ENCODE measurements at places on chromosomes 7 and 10.

DNA sequence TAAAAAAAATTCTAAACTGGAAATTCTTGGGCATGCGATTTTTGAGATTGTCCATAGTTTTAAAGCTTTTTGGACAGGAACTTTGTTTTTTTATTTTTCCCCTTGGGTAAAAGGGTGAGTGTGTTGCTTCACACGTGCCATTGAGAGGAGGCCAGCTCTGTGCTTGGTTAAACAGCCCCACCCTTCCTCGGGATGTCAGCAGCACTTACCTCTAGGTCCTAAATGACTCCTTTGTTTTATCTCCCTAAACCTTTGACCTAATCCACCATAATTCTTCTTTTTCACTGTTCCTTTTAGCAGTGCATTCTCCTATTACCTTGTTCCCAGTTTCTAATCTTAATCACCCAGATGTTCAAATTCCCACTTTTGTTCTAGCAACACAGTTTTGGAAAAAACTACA is 83.5 kb downstream of the SEMA3D start:
- DNase-seq = no peak

GRCh38 chr10:70442332-70442988 is 979 bp upstream of the NODAL start:
- no peak for DNase-seq

DNA sequence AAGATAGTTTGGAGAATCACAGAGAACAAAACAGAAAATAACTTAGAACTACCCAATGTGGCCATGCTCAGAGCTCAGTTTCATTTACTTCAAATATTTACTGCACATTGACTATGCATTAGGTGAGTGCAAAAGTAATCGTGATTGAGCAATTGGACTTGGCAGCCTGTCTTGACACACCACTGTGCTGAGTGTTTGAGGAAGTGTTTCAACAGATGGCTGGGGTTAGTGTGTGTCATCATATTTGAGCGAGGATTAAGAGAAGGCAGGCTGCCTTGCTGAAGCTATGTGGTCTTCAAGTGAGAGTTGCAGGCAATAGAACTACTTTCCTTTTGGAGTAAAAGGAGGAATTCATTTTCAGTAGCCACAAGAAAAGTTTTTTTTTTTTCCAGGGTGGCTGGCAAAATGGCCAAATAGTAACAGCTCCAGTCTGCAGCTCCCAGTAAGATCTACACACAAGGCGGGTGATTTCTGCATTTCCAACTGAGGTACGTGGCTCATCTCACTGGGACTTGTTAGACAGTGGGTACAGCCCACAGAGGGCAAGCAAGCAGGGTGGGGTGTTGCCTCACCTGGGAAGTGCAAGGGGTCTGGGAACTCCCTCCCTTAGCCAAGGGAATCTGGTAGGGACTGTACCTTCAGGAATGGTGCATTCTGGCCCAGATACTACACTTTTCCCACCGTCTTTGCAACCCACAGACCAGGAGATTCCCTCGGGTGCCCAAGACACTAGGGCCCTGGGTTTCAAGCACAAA is 37.6 kb downstream of the AKR1C4 start:
- no peak for DNase-seq

GRCh38 chr10:36269222-36269621 is 627.1 kb upstream of the FZD8 start:
- DNase-seq = no peak

DNA sequence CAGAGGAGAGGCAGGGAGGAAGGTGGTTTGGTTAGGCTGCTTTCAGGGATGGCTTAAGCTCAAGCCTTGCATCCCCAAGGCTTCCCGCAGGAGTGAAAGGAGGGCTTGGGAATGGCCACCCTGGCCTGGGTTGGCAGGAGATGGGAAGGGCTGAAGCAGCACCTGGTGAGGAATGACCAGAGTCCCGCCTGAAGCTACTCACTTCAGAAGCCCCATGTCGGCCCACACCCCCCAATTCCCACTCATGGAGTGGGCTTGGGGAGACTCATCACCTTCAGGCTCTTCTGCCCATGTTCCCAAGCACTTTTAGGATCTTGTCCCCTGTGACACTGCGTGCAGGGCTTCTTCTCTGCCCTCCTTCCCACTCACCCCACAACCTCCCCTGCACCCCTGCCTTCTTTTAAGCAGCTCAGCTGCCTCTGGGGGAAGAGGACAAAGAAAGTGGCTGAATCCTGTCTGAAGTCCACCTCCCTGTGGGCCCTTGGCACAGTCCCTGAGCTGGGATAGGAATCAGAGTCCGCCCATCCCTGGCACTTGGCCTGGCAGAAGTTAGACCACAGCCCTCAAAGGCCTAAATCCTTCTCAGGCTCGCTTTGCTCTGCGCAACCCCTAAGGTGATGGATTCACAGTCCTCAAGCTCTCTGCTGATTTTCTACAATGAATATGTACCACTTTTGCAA is 16.5 kb downstream of the RGR start:
- no peak for DNase-seq

- no peak for DNase-seq
These were observed 57.8 kb downstream of the TCF7L2 start for GRCh38 chr10:113007821-113008220.

GRCh38 chr7:101602484-101603241 is 26.4 kb downstream of the MYL10 start:
- DNase-seq = no peak

DNA sequence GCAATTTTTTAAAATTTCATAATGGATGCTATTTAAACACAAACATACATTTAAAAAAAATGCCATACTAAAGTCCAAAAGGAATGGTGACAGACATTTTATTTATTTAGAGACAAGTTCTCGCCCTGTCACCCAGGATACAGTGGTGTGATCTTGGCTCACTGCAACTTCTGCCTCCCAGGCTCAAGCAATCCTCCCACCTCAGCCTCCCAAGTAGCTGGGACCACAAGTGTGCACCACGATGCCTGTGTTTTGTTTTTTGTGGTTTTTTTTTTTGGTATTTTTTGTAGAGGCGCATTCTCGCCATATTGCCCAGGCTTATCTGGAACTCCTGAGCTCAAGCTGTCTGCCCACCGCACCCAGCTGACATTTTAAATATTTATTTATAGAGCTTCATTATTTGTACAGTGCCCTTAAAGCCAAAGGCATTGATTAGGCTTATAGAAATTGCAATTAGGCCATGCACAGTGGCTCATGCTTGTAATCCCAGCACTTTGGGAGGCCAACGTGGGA is 703.5 kb downstream of the AUTS2 start:
- no peak for DNase-seq

GRCh38 chr7:41943094-41943577 is 240.2 kb upstream of the INHBA start:
- DNase-seq = peak; percentile 65

DNA sequence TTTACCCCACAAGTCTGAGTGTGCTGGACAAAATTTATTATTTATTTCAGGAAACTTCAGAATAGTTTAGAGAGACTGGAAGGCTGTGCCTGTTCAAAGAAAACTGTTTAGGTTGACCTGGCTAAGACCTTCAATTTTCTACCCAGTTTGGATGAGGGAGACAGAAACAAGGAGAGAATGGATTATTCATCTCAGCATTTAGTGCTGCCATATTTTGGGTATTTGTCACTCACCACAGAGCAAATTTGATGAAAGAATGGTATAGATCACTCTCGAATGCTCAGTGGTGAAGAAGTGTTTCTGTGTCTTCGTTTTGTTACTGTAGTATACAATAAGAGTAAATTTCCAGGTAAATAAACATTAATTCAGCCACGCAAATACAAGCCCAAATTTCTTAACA is 71.8 kb downstream of the SEMA3C start:
- DNase-seq = no peak

DNA sequence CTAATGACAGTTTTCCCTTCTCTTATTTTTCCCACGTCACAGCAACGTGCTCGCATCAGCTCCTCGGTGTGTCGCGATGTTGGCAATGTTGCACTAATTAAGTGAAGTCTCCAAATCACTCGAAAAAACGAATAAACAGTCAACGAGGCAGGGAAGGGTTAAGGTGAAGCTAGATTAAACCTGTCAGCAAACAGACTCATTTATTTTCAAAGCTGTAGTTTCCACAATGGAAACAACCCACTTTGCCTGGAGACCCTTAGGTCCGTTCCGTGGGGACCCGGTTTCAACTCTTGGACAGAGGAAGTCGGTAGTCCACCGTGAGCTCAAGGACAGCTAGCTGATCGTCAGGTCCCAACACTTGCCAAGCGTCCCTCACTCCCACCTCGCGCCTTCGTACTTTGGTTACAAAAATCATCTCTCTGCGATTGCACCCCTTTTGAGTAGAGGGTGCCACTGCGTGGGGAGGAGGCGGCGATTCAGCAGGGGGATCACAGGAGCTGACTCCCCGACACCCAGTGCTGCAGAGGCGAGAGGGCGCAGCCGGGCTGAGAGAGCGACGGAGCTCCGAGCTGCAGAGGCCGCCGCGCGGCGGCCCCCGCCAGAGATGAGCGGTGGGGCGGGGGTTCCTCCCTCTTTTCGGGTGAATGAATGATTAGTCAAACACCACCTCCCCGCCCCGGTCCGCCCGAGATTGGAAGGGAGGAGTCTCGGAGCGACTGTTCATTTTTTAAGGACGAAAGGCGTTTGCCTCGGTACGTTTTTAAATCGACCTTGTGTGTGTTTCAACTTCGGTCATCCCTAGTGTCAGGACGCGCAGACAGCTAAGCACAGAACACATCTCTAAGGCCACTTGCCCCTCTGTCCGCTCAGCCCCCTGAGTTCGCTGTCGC is 1.3 kb upstream of the BMPER start:
- no peak for DNase-seq

DNA sequence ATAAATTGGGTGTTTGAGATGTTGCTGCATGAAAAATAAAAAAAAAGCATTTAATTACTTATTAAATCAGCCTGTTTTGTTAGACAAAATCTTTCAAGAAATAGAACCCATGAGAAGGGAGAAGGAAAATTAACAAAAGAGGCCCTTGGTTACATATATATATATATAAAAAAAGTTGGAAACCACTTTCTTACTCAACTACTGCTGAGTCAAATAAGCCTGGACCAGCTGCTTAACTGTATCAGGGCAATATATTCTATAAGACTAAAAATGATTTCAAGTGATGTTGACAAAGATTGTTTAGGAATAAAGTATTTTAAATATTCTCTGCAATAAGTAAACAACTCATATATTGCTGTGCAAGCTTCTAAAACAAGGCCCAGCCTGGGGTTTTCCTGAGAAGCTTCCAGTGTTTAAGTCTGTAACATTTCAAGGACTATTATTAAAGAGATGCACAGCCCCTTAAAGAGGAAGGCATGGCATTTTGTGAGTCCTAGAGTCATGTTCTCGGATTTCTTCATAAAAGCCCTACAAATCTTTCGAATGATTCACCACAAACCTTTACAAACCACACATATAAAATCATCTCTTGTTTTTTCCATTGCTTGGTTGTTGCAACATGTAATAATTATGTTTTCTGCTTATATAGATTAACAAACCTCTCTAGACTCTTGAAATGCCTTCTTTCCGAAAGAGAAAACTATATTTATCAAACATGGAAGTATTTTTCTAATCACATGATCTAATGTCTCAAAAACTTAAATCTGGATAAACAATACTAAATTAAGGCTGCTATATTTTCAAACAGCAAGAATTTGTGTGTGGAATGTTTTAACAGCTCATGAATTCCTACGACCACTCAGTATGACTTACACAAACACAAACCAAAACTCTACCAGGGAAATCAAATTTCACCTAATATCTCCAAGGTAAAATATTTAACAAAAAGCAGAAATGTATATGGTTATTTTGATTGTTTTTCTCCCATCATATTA is 14.3 kb downstream of the JAZF1 start:
- DNase-seq = no peak

DNA sequence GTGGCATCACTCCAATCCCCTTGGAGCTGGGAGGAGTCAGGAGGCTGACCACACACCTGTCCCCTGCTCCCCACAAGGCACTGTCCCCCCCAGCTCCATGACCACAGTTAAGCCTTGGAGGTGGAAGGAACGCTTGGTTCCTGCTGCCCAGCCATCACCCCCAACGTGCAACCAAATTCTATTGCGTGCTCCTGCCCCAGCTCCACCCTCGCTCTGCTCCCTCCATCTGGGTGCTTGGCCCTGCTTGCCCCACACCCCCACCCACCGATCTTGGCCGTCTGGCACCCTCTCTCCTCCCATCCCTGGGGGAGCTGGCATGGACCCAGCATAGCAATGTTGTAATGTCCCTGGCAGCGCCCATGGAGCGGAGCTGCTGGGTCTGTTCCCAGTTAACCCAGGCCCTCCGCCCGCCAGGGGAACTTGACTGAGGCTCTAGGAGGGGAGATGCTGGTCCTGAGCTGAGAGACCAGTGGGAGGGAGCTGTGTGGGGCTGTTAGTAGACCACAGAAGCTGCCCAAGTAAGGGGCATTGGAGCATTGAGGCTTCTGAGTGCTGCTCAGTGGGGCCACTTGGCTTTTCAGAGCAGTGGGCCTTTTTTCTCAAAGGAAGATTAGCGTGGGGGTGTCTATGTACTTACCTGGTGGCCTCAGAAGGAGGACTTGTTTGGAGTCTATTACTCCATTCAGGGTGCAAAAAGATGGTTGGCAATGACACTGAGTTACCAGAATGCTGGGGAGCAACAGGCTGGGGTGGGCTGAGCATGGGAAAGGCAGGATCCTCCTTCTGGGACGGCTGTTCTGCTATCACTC is 1.1 kb downstream of the EPHB6 start:
- DNase-seq = no peak

DNA sequence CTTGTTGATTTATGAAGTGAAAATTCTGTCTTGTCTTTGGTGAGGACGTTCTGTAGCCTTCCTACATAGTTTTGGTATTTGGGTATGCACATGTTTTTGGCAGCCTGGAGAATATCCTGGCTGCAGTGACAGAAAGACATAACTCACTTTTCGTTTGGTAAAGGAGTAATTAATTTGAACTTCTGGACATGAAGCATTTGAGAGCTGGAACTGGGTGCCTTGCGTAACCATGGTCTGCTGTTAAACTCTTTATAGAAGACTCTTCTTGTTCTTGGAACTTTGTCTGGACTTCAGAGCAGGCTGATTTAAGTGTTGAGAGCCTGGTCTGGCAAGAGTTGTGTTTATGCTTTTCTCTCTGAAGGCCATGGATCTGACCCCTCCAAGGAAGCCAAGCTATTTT is 231.3 kb downstream of the LRMDA start:
- DNase-seq = no peak

- peak; percentile 71 for DNase-seq
These were observed 45.7 kb downstream of the ATXN7L1 start for GRCh38 chr7:105830405-105831301.

- no peak for DNase-seq
These were observed 62.1 kb downstream of the OR13A1 start for GRCh38 chr10:45253183-45253914.

DNA sequence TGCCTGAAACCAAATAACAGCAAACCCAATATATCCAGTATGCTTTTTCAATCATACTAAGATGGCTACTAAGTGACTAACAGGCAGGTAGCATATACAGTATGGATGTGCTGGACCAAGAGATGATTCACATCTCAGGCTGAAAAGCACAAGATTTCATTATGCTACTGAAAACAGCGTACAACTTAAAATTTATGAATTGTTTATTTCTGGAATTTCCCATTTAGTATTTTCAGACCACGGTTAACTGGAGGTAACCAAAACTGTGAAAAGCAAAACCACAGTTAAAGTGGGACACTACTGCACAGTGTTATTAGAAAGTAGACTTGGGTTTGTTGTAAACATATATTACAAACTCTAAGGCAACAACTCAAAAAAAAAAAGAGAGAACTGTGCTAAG is 91.5 kb downstream of the KMT2C start:
- no peak for DNase-seq

GRCh38 chr7:30117896-30118295 is 16.9 kb upstream of the MTURN start:
- no peak for DNase-seq

- DNase-seq = no peak
These were observed 45.6 kb downstream of the FEZF1 start for GRCh38 chr7:122258971-122259370.
